ENCODE measurements at places on chromosomes 7 and 10.

DNA sequence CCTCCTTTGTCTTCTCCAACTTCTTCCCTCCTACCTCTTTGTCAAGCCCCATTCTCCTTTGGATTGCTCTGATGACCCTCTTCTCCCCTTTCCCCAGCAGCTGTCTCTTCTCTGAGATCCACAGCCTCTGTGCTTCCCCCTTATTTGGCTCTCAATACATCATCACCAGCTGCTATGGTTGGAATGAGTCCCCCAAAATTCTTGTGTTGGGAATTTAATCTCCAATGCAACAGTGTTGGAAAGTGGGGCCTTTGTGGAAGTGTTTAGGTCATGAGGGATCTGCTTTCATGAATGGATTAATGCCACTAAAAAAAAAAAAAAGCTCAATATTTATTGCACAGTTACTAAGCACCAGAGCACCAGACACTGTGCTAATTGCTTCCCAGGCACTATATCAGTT, 39.2 kb upstream of the FRMD4A start:
- no peak for DNase-seq

GRCh38 chr10:34116681-34117271, 698.3 kb downstream of the PARD3 start:
- no peak for DNase-seq

GRCh38 chr10:132203256-132204077, 16.7 kb downstream of the DPYSL4 start:
- no peak for DNase-seq

GRCh38 chr10:6162589-6163356, 40.0 kb upstream of the PFKFB3 start:
- DNase-seq, result no peak

GRCh38 chr7:37052705-37053104, 328.4 kb upstream of the AOAH start:
- no peak for DNase-seq

GRCh38 chr10:123742751-123743440, 76.7 kb downstream of the GPR26 start:
- no peak for DNase-seq

GRCh38 chr7:26461518-26461917, 169.9 kb downstream of the SNX10 start:
- DNase-seq, result no peak

GRCh38 chr7:109751241-109751640, 1181.6 kb downstream of the DNAJB9 start:
- no peak for DNase-seq

GRCh38 chr7:125118444-125118843, 188.8 kb upstream of the POT1 start:
- no peak for DNase-seq

DNA sequence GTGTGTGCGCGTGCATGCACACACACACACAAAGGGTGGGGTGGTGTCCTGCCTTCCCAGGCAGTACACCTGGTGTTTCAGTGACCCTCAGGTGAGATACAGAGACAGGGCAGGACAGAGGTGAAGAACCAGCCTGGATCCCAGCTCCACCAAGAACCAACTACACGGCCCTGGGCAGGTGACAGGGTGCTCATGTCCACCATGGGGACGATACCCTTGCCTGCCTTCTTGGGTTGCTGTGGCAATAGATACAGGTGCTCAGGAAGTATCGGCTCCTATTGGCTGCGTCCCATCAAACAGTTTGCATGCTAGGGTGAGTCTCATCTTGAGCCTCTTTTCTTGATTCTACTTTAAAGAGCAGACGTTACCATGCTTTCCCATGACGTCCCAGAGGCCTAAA, 33.7 kb upstream of the CXCL12 start:
- DNase-seq, result no peak

DNA sequence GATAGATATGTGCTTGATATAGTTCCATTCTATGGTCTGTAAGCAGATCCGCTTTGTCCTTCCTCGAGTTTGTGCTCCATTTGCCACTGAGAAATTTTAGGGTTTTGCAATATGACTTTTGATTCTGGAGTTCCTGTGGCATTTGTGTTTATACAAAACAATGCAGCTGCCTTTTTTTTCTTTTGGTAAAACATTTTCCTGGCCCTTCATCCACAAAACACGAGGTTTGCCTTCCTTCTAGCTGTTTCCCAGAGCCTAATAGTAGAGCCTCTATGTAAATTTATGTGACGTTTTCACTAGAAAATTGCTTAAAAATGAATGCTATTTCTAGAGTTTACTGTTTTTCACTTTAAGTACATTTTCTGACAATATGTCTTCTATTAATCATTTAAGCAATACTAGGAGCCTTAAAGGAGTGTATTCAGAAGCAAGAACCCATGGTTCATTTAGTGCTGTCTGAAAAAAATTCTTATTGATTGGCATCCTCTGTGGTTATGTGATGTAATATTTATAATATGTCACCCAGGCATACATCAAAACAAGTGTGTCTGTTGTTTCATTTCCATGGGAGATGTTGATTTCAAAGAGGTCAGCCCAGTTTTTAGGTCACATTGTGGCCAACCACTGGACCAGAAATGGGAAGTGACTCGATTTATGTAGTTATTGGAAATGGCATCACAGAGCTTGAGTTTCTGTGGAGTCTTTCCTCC, 618.3 kb downstream of the LRMDA start:
- no peak for DNase-seq

- no peak for DNase-seq
These were observed 6.0 kb downstream of the CAMK1D start for GRCh38 chr10:12355384-12355783.

DNA sequence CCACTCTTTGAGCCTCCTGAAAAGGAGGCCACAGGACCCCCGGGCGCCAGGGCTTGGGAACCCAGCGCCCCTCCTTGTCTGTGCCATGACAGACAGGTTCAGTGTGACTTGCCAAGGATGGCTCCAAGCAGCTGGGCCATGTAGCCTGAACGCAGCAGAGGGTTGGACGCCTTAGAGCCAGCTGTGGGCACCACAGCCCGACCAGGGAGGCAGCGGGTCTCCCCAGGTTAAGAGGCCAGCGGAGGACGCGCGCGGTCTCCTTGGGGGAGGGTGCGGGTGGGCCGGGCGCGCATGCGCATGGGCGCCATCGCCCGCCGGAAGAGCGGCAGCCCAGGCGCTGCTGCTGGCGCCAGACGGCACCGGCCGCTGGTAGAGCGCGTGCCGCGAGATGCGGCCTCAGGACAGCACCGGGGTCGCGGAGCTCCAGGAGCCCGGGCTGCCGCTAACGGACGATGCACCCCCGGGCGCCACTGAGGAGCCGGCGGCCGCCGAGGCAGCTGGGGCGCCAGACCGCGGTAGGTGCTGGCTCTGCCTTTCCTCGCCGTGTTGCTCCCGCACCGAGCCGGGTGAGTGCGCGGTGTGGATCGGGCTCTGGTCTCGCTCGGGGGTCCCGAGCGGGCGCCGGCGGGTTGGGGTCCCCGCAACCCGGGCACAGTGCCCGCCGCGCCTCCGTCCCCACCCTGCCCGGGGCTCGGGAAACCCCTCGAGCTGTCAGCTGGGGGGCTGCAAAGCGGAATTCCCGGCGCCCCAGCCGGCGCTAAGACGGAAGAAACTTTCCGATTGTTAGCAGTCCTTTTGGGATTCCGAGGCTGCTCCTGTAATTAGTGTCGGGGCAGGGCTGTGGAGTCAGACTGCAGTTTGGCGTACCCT, at the start of gene SLC35G1:
Gene SLC35G1, plus strand, starts transcription at position 333 of the 870 bp plus-strand sequence. Its CDS starts 56 bp downstream, at position 389.
- peak; percentile 33 for DNase-seq

GRCh38 chr7:90797596-90797995, 201.5 kb downstream of the CDK14 start:
- no peak for DNase-seq

- no peak for DNase-seq
These were observed 428.9 kb downstream of the TNS3 start for GRCh38 chr7:47153058-47153457.

- DNase-seq, result no peak
These were observed 155.4 kb upstream of the SVIL start for GRCh38 chr10:29790207-29790606.

- DNase-seq, result no peak
These were observed 2.6 kb downstream of the GRID1 start for GRCh38 chr10:86363833-86364490.

DNA sequence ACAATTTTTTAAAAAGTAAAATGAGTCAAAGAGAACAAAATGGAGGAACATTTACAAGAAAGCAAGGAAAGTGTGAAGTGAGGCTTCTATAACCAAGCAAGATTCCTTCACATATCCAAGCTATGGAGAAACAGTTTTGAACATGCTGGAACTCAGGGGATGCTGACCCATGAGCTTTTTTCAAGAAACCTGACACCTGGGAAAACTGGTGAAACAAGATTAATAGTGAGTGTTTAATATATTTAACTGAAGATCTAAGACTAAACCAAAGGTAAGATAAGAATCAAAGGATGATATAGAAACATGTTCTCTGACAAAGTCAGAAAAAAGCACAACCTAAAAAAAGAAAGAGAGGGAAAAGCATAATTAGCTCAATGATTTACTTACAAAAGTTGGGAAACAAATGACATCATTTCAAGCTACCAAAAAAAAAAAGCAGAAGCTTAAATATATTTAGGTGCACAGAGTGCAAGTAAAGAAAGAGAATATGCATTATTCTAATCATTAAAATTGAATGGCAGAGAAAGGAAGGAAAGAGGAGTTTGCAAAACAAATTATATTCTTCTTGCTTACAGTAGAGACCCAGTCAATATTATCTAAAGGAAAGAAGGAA, 24.9 kb downstream of the C7orf25 start:
- DNase-seq, result no peak

DNA sequence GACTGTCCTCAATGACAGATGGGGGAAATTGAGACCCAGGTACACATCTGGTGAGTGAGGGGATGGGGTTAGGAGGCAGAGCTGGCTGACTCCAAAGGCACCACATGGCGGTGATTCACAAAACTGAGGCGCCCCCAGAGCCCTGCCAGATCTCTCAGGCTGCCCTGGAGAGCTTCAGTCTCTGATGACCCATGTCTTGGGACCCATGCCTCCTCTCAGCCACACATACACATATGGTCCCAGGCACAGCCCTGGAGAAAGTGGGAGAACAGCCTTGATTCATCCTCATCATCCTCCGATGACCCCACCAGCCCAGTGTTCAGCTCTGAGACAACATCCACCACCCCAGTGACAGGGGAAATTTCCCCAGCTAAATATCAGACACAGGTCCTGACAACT, 426.0 kb downstream of the RPS24 start:
- no peak for DNase-seq

DNA sequence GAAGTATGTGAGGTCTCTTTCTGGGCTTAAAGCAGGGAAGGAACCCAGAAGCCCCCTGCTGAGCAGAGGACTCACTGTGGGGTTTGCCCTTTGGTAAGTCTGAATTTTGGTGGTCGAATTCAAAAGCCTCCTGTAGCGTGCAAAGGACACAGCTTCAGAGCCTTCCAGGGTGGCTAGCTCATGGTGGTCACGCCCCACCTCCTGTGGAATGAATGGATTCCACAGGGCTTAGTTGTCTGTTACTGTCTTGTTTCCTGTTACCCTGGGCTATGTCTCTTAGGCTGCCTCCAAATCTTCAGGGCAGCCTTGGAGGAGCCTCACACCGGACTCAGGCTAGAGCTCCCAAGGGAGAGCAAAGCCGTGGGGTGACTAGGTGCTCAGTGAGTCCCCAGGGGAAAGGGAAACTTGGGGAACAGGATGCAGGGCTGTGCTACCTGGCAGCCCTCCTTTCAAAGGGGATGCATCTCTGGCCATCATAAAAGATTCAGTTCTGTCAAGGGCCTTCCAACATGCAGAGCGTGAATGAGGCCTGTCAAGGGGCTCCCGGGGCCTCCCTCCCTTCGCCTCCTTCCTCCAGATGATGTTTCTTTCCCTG, 211.7 kb downstream of the CCSER2 start:
- DNase-seq, result no peak

- DNase-seq, result no peak
These were observed 68.2 kb downstream of the ELAPOR2 start for GRCh38 chr7:86991093-86991769.

DNA sequence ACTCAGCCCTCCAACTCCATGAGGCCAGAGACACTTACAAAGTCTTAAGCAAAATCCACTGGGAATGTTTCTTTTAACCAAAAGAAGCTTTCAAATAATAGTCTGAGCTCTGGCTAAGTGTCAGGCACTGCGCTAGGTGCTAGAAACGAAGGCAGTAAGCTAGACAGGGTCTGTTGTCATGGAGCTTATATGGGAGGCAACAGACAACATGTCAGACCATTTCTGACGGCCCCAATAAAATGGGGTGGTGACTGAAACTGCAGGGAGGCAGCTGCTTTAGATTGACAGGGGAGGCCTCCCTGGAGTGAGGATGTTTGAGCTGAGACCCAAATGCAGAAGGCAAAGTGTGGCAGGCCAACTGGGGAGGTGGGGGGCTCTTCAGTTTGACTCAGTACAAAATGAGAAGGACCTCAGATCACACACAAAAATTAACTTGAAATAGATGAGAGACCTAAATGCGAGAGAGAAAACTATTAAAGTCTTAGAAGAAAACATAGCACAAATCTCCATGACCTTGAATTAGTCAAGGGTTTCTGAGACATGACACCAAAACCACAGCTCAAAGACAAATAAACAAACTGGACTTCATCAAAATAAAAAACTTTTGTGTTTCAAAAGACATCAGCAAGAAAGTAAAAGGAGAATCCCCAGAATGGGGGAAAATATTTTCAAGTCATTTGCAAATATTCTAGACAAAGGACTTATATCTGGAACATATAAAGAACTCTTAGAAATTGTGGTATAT, 40.6 kb downstream of the SH3PXD2A start:
- no peak for DNase-seq

GRCh38 chr7:36368496-36368895, 21.2 kb upstream of the ANLN start:
- DNase-seq, result no peak

GRCh38 chr10:53601260-53601875, 828.8 kb upstream of the MBL2 start:
- no peak for DNase-seq

DNA sequence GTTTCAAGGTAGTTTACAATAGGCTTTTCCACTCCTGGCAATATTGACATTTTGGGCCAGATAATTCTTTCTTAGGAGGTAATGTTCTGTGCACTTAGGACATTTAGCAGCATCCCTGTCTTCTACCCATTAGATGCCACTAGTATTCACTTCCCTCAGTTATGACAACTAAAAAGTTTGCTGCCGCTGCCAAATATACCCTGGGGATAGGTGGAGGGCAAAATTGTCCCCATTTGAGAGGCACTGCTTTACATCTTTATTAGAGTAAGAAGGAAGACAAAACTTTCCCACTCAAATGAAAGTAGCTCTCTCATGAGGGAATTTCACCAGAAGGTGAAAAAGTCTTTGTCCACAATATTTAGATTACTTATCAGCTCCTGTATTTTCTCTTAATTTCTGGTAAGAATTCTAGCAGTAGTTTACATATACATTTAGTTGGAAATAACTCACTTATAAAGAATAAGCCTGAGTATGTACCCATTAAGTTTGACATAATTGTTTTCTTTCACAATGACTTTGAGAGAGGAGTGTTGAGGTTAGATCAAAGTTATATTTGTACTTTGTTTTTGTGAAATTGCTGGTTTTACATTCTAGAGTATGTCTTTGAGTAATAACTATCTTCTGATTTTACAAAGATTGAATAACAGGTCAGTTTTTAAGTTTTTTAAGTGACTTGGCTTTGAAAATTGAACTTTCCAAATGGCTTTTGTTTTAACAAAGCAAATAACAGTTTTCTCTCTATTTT, 46.0 kb downstream of the HELLS start:
- no peak for DNase-seq
